ENCODE measurements at places on chromosomes 2 and 18.
A peak's percentile ranks its signal among the peaks of the same experiment; 100 is the strongest.

DNA sequence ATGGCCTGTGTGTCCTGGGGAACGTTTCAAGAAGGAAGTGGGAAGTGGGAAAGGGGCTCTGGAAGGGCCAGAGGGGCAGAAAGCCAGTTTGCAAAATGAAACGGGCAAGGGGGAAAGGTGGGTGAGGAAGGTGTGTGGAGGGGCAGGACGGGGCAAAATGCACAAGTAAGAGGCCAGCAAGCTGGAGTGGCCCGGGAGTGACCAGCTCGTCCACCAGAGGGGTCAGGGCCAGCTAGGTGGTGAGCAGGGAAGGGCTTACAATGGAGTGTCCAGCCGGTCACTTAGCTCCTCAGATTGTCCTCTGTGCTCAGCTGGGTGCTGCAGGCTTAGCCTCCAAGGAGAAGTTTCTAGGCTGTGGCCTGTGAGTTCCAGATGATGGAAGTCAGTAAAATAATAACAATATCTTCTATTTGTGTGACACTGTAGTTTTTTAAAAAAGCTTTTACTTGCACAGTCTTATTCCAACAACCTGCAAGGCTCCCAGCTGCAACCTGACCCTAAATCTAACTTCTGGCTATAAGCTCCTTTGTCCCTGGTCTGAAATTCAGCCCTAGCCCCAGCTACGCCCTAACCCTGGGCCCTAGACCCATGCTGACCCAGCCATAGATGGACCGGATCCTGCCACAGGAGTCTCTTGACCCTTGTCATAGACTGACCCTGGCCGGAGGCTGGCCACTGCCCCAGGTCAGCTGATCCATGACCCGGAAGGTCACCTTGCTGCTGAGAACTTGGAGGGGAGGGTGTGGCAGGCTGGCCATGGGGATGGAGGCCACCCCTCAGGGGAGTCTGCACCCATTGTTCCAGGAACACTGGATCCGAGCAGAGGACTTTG is 29.2 kb downstream of the MYO7B start:
- no peak for DNase-seq

DNA sequence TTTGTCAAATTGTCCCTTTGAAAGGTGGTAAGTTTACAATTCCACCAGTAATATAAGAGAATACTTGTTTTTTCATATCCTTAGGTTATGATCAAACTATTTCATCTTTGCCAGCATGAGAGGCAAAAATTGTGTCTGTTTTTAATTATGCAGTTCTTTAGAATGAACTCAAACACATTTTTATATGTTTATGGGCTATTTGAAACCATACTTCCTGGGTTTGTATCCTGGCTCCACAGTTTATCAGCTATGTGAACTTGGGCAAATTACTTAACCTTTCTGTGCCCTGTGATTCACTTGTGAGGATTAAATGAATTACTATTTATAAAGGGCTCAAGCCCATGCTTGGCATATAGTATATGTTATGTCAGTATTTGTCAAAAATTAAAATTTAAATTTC is 109.4 kb downstream of the TANC1 start:
- no peak for DNase-seq

- no peak for DNase-seq
Observed at GRCh38 chr2:109349503-109350465, 220.8 kb downstream of the SH3RF3 start.

- DNase-seq = no peak
Observed at GRCh38 chr2:241445426-241445825, 63.0 kb downstream of the STK25 start.

- no peak for DNase-seq
Observed at GRCh38 chr2:138621139-138621538, 119.6 kb downstream of the SPOPL start.

- no peak for DNase-seq
Observed at GRCh38 chr2:70988726-70989648, 5.7 kb downstream of the TEX261 start.

- DNase-seq = no peak
Observed at GRCh38 chr2:177797808-177798207, 274.8 kb downstream of the PDE11A start.

- DNase-seq = no peak
Observed at GRCh38 chr2:85215448-85216401, 82.5 kb downstream of the TCF7L1 start.

DNA sequence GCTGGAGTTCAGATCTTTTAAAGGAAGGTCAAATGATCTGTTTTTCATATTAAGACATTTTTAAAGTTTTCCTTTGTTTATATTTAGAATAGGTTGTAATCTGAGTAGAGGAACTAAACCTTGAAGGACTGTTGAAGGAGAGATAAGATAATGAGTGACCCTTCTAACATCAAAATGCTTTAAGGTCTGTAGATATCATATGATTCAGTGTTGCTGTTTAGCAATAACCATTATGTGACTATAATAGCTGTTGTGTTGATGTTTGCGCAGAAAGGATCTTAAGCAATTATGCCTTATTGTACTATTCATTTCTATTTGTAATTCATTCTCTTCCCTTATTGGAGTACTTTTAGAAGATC is 60.0 kb downstream of the SLC16A14 start:
- no peak for DNase-seq

GRCh38 chr2:88442473-88442872 is 10.0 kb downstream of the FOXI3 start:
- DNase-seq = no peak

- no peak for DNase-seq
Observed at GRCh38 chr2:237922641-237923361, 44.0 kb upstream of the UBE2F start.

- no peak for DNase-seq
Observed at GRCh38 chr18:318791-319291, 51.0 kb upstream of the THOC1 start.

GRCh38 chr18:49476664-49477411 is 10.2 kb downstream of the C18orf32 start:
- DNase-seq = no peak

- no peak for DNase-seq
Observed at GRCh38 chr2:152243761-152244640, 68.4 kb upstream of the STAM2 start.

- DNase-seq = peak; percentile 28
Observed at GRCh38 chr2:191020742-191021381, 6.9 kb upstream of the STAT1 start.

DNA sequence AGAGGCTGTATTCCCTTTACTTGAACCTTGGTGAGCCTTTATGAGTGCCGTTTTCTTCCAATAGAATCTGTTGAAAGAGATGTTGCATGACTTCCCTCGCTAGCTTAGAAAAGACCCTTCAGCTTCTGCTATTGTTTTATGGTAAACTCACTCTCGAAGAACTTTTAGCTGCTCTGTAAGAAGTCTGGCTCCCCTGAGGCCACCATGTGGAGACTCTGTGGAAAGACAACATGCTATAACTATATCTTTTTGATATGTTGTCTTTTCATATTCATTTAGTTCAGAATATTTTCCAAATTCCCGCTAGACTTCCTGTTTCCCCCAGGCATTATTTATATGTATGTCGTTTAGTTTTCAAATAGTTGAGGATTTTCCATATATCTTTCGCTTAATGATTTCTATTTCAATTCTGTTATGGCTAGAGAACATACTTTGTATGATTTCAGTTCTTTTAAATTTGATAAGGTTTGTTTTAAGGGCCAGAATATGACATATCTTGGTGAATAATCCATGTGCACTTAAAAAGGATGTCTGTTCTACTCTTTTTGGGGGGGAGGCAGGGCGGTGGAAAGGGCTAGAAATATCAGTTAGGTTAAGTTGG is 64.1 kb downstream of the PTPN4 start:
- DNase-seq = peak; percentile 20

- DNase-seq = no peak
Observed at GRCh38 chr2:127662937-127663565, 12.3 kb downstream of the LIMS2 start.

GRCh38 chr18:23503038-23503962 is at the start of gene RMC1:
RMC1 (plus strand) TSS chr18:23503511; CDS start chr18:23503619, 108 bp downstream.
- peak; percentile 98 for DNase-seq

DNA sequence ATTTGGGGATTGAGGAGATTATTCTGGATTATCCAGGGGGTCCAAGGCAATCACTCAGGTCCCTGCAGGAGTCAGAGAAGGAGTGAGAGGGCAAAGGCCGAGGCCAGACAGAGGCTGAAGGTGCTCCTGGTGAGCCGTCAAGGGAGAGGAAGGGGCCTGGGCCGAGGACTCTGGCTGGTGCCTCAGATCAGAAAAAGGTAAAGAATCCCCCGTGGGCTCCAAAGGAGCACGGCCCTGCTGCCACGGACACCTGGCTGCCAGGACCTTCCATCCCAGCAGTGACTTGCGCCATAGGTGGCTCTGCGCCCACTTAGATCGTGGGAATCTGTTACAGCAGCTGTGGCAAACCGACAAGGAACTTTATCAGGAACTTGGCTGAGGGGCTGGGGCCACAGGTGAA is 374.8 kb upstream of the MYT1L start:
- no peak for DNase-seq

DNA sequence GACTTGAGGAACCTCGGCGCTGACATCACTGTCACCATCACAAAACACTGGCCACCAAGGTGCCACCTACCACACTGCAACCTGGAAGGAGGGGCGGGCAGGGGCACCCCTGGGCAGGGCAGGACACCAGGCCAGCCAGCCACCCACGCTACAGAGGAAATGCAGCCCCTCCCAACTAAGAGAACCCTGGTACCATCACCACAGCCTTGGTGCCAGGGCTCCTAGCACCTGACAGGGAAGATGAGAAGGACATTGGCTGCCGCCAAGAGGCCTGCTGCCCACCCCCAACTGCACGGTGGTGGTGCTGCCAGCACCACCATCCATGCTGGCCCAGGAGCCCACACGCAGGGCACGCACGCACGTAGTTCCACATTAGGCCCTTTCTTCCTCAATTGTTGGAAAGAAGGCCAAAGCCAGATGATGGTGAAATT is 88.7 kb downstream of the HDAC4 start:
- DNase-seq = no peak

GRCh38 chr2:160376576-160376975 is 117.0 kb downstream of the RBMS1 start:
- DNase-seq = no peak

DNA sequence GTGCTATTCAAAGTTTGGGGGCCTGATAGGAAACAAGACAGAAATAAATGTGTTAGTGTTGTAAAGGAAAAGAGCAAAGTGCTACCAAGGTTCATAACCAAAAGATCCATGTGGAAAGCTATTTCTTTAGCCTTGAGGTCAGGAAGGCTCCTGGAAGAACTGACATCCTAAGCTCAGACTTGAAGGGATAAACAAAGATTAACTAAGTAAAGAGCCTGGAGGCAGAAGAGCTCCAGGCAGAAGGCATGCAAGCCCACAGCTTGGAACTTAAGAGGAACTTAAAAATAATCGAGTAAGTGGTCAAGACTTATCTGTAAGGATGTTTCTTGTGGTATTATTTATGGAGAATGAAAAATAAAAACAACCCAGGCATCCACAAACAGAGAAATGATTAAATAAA is 245.0 kb upstream of the MGAT5 start:
- no peak for DNase-seq

DNA sequence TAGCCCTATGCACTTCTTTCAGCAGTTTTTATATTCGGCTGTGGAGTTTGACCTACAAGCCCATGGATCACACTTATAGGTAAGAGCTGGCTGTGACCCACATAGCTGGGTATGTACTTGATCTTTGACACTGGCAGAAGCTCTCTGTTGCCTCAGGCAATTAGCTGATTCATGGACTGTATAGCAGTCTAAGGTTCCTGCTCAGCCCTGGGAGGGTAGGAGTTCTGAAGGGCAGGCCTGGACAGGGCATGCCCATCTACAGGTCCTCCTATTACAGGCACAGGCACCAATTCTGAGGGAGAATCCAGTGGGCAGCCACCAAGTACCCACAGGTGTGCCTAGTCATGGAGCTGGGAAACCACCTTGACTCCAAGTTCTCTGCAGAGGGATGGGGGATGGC is 301.8 kb upstream of the GALNT5 start:
- DNase-seq = no peak

DNA sequence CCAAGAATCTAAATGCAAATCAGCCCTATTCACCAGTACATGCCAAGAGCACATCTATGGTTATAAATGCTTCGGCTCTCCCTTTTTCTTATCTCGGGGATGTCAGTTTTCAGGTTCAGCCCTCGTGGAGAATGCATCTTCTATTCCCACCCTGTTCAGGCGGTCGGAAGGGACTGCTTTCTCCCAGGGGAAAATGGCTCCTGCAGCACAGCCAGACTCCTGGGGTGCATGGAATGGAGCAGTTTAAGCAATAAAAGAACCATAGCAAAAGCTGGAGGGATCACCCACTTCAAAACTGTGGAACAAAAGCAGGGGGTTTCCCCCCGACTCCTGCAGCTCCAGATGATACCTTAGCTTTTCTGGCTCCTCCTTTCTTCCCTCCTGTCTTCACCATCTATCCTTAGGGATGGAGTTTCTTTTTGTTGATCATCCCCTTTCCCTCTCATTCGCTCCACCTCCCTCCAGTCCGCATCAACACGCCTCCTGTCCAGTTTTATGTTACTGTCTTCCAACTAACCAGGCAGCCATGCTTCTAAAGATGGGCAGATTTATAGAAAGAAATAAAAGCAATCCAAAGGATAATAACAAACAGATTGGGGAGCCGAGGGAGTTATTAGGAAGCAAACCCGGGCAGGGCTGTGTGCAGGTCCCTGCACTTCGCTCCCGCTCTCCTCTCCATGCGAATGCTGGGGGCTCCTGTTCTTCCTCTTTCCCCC is 356.2 kb upstream of the SMIM21 start:
- DNase-seq = no peak

- DNase-seq = no peak
Observed at GRCh38 chr2:73000808-73001570, 70.5 kb downstream of the SFXN5 start.

DNA sequence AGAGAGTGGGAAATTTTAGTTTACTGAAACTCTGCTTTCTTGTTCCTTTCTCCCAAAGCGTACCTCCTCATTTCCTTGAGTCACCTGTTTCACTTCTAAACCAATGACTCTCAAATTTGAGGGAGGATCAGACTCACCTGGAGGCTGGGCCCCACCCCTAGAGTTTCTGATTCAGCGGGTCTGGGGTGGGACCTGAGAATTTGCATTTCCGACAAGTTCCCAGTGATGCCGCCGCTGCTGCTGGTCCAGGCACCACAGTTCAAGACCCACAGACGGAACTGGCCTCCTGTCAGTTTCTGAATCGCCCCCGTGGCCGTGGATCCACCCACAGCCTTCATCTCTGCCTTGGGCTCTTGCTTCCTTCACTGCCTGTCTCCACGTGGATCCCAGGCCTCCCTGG is 44.9 kb upstream of the PELI1 start:
- DNase-seq = no peak

GRCh38 chr2:191230174-191230573 is 15.0 kb upstream of the MYO1B start:
- DNase-seq = no peak
